ENCODE measurements at places on chromosomes 4 and X.
A peak's percentile ranks its signal among the peaks of the same experiment; 100 is the strongest.

GRCh38 chrX:19735244-19735643 lies 152.2 kb downstream of the SH3KBP1 start:
- no peak for DNase-seq

- no peak for DNase-seq
Observed at GRCh38 chrX:153443476-153444332, 2.2 kb downstream of the TREX2 start.

GRCh38 chrX:131287560-131288179 lies 1.4 kb downstream of the IGSF1 start:
- DNase-seq: no peak

DNA sequence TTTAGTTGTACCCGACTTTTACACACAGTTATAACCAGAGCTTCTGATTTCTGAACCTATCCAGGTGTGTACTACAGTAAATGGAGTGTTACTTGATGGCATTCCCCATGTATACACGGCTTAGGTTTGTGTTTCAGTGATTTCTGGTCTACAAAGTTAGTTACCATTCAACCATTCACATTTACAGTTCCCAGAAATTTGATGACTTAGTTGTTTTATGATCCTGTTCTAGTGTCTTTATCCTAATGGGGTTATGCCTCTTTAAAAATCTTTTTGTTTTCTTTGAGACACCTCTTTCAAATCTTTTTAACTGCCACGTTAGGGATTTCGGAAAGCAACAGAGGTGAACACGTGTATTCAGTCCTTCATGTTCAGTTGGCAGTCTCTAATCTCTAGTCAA lies 23.4 kb downstream of the CPEB2 start:
- DNase-seq: no peak

DNA sequence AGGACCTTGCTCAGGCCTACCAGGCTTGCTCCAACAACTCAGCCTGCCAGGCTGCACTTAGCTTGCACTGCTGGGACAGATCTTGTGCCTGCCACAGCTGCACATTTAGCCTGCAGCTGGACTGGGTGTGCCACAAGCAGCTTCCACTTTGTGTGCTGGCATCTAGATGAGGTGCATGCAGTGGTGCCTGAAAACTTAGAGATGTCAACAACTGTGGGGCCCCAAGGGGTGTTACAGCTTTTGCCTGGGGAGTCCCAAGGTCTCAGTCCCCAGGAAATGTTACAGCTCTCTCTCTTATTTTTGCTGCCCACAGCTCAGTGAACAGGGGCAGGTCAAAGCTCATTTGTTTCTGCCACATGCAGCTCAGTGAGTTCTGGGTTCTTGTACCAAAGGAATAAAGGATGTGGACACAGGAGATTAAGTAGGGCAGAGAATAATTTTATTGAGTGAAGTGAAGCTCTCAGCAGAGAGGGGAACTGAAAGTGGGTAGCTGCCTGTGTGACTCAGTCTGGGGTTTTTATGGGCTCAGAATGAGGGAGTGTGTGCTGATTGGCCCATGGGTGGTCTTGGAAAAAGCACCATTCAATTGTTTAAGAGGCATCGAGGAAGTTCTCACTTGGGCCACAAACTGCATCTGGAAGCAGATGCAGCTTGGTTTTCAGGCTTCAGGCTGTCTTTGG lies 828.3 kb downstream of the TECRL start:
- no peak for DNase-seq

GRCh38 chr4:81913427-81913879 lies 441.7 kb upstream of the RASGEF1B start:
- DNase-seq: no peak

- no peak for DNase-seq
Observed at GRCh38 chr4:72767618-72768302, 198.7 kb upstream of the ADAMTS3 start.

GRCh38 chr4:44961001-44961755 lies 234.8 kb upstream of the GNPDA2 start:
- no peak for DNase-seq

GRCh38 chrX:78104447-78105176 lies 564 bp downstream of the PGK1 start:
- peak; percentile 29 for DNase-seq

DNA sequence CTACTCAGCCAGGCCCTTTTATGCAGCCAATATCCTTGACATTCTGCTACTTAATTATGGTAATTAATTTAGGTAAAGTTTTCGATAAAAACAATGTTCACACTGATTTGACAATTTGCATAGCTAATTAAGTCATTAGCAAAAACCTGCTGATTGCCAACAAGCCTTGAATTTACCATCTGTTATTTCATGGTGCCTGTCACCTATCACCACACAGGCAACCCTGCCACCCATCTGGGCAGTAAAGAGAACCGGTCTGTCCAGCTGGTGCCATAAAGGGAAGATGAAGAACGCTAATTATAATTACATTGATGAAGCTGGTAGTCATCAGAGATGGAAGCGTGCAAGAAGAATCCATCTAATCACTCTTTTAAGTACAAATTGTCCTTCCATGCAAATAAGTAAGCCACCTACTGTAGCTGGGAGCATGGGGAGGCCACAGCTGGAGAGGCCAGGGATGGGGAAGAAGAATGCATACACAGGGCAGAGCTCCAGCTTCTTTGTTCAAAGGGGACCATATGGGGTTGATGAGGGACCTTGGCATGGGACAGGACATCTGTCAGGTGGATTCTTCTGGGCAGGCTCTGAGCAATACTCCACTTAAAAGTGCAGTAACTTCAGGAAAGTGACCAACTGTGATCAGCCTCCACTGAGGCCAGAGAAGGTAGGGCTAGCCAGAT lies 277.3 kb upstream of the TAPT1 start:
- no peak for DNase-seq

- DNase-seq: no peak
Observed at GRCh38 chr4:109434007-109434971, 674 bp downstream of the SEC24B start.

GRCh38 chrX:133586443-133586842 lies 171.2 kb upstream of the GPC4 start:
- no peak for DNase-seq

GRCh38 chrX:21151051-21151450 lies 223.2 kb upstream of the CNKSR2 start:
- no peak for DNase-seq

GRCh38 chr4:139704915-139705485 lies 39.4 kb downstream of the MGST2 start:
- no peak for DNase-seq

GRCh38 chrX:115348446-115349225 lies 59.1 kb downstream of the LUZP4 start:
- DNase-seq: no peak

DNA sequence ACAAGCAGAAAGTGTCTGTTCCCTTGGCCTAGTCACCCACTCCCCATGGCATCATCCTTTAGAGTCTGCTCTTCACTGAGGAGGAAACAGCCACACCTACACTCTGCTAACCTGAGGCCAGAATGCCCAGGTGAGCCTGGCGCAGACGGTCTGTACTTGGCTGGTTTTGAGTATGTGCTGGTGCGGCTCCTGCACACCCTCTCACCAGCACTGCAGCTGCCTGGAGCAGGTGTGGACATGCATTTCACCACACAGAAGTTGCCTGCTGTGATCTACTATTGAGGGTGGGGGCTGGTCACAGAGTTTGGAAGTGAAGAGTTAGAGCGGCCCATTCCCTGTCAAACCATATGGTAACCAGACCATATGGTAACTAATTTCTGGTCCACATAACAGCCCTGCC lies 39.5 kb downstream of the KANTR start:
- peak; percentile 1 for DNase-seq

DNA sequence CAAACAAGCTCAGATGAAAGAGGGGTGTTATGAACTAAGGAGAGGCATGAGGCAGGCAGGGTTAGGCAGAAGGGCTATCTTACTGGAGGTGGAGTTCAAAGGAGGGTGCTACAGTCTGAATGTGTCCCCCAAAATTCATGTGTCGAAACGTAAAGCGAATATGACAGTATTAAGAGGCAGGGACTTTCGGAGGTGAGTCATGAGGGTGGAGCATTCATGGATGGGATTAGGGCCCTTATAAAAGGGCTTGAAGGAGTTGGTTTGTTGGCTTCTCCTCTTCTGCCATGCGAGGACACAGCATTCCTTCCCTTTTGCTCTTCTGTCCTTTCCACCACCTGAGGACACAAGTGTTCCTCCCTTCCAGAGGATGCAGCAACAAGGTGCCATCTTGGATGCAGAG lies 22.9 kb downstream of the APLN start:
- DNase-seq: no peak

- no peak for DNase-seq
Observed at GRCh38 chr4:58191109-58191508, 1080.9 kb upstream of the IGFBP7 start.

- DNase-seq: peak; percentile 88
Observed at GRCh38 chr4:72094059-72094797, 62.4 kb downstream of the NPFFR2 start.

- DNase-seq: no peak
Observed at GRCh38 chr4:8411351-8412180, 29.0 kb downstream of the ACOX3 start.

GRCh38 chrX:122026665-122027064 lies 979.3 kb downstream of the GLUD2 start:
- DNase-seq: peak; percentile 59

DNA sequence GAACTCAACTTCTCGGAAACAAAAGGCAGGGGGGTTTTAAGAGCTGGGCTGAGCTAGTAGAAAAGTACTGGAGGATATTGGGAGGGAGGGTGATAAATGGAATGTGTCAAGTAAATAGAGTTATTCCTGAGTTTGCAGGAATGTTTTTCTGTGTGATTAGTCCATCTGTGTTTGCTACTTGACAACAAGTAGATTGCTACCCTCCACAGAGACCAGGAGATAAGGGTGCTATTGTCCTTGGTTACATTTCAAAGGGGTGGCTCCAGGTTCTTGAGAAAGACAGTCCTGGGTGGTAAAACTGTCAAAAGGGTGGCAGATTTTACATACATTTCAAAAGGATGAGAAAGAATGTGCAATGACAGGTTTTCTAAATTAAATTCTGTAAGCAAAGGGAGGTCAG lies 181.2 kb upstream of the PPP3CA start:
- DNase-seq: no peak

DNA sequence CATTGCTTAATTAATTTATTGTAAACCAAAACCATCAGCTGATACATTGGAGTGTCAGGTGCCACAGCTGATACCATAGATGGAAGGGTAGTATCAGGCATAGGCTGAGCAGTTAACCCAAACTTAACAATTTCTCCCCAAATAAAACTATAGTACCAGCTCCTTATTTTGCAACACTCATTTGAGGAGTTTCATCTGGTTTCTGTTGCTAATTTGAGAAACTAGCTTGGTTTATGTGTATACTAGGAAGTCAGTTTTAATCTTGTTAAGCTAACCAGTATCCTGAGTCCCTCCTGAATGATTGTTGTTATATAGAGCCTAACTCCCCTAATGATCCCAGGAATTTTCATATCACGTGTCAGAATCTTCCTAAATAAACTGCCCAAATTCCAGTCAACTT lies 12.7 kb downstream of the DCAF16 start:
- DNase-seq: no peak

Data from NCI-H510A (cell line).